ENCODE measurements at places on chromosomes 6 and 20. TPM values are rescaled to one million over a fixed set of nuclear protein-coding genes. Genes with fewer than 3 reads are reported as not detected.

Gene PPP1R16B
- 1.4 TPM for polyA plus RNA-seq

Gene SLC32A1
- not detected for polyA plus RNA-seq

Gene TLDC2
- polyA plus RNA-seq, result not detected

Gene ADGRB3
- 0.03 TPM for polyA plus RNA-seq

DNA sequence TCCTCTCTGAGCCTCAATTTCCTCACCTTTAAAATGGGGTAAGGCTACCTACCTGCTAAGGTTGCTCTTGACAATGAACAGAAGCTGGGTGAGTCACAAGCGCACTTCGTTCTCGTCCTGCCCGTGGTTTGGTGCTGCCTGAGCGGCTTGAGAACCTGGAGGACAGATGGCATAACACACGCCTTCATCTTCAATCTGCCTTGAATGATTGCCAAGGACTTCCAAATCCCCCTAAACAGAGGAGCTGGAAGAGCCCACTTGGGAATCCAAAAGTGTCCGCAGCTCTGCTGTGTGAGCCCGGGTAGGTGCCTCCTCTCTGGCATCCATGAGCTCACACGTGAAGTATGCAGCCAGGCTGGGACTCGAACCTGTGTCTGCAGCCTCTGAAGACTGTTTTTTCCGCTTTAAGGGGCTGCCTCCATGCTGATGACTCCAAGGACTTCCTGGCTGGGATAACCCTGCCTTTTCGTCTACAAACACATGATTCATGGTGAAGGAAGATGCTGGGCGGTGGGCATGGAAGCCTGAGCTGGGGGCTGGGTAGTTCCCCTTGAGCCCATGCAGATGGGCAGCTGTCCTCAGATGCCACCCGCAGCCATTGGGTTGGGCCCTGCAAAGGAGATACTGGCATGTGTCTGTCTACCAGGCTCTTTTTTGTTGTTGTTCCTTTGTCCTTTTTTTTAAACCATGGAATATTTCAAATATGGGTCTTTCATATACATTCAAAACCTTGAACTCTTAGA is 25.3 kb upstream of the CSNK2A1 start:
- no peak overlapping the region for H3K27ac ChIP-seq
- no peak for DNase-seq
- no peaks in the 10 kb centered on the region for H3K27me3 ChIP-seq
- no peak overlapping the region for H3K4me3 ChIP-seq
- H3K4me1 ChIP-seq, result no peaks in the 10 kb centered on the region

- no peak overlapping the region for H3K4me3 ChIP-seq
- H3K27ac ChIP-seq, result no peak overlapping the region
- H3K4me1 ChIP-seq, result no peaks in the 10 kb centered on the region
- peak; percentile 13 for DNase-seq
- H3K27me3 ChIP-seq, result no peaks in the 10 kb centered on the region
- H3K36me3 ChIP-seq, result peaks cover 38% of the 10 kb centered on the region
Measured at GRCh38 chr6:118565311-118565960, 17.3 kb downstream of the PLN start.

GRCh38 chr6:444653-445275 is 53.2 kb downstream of the IRF4 start:
- H3K4me1 ChIP-seq, result no peaks in the 10 kb centered on the region
- DNase-seq, result no peak
- H3K4me3 ChIP-seq, result no peak overlapping the region
- H3K27me3 ChIP-seq, result no peaks in the 10 kb centered on the region
- no peak overlapping the region for H3K27ac ChIP-seq

- H3K4me3 ChIP-seq, result no peak overlapping the region
- peaks cover 43% of the 10 kb centered on the region for H3K4me1 ChIP-seq
- H3K27me3 ChIP-seq, result no peaks in the 10 kb centered on the region
- peaks cover 34% of the 10 kb centered on the region for H3K36me3 ChIP-seq
- no peak for DNase-seq
Measured at GRCh38 chr6:33280539-33280938, 3.6 kb downstream of the B3GALT4 start.

- H3K4me3 ChIP-seq, result no peak overlapping the region
- no peak for DNase-seq
- H3K4me1 ChIP-seq, result no peaks in the 10 kb centered on the region
Measured at GRCh38 chr6:91132461-91132860, 545.6 kb upstream of the MAP3K7 start.

DNA sequence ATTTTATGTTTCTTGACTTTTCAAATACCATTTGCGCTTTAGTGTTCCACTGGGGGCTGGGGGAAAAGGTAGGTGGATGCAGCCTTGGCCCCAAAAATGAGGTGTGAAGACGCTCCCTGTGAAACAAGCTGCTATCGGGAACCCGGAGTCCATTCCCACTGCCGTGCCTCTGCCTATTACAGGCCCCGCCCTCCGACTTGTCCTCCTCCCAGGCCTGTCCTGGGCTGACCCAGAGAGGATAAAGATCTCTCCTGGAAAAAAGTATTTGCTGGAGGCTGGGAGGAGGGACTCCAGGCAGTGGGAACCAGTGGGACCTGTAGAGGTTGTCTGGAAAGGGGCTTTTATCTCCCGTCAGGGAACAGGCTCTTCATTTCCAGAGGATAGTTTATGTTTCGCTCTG is 215.0 kb downstream of the SLC24A3 start:
- DNase-seq, result no peak
- peak overlapping the region; percentile 60 for H3K4me3 ChIP-seq
- peaks cover 20% of the 10 kb centered on the region for H3K4me1 ChIP-seq
- H3K27me3 ChIP-seq, result no peaks in the 10 kb centered on the region
- H3K27ac ChIP-seq, result no peak overlapping the region

DNA sequence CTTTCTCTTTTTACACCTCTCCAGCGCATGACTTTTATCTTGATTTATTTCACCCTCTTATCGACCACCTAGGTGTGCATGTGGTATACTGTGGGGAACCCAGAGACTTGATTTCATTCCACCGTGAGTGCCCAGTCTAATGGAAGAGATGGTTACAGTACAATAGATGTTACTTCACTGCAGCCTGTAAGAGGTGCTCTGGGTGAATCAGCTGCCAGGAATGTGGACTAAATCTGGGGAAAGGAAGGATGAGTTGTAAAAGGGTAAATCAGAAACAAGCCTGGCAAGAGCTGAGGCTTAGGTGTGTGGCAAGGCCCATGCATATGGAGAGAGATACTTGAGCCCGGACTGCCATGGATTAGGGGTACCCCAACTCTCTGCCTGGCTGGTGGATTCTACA is 7.4 kb downstream of the STK35 start:
- no peak for DNase-seq
- peaks cover 3% of the 10 kb centered on the region for H3K36me3 ChIP-seq
- H3K4me3 ChIP-seq, result no peak overlapping the region
- H3K27ac ChIP-seq, result peak overlapping the region; percentile 68
- H3K27me3 ChIP-seq, result no peaks in the 10 kb centered on the region

Measured in CD14-positive monocyte (primary cell).